ENCODE measurements at places on chromosomes 4 and X.

DNA sequence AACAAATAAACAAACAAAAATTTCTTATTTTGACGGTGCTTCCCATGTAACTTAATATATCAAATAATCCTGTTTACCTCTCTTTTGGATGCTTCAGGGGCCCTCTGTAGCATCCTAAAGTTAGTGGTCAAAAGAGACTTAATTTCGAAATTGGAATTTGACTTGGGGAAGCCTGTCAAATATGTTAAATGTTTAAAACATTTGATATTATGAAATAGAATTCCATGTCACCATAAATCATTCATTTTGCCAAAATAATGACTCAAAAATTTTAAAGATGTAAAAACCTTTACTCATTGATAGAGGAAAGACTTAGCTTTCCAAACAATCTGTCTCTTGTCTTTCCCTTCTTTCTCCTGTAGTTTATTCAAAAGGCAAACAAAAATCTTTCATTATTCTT, 20.6 kb upstream of the TEX13A start:
- DNase-seq: no peak

- no peak for DNase-seq
These were observed 48.2 kb downstream of the STK26 start for GRCh38 chrX:132071254-132071653.

GRCh38 chr4:185283723-185284122, 74.3 kb downstream of the SNX25 start:
- no peak for DNase-seq

DNA sequence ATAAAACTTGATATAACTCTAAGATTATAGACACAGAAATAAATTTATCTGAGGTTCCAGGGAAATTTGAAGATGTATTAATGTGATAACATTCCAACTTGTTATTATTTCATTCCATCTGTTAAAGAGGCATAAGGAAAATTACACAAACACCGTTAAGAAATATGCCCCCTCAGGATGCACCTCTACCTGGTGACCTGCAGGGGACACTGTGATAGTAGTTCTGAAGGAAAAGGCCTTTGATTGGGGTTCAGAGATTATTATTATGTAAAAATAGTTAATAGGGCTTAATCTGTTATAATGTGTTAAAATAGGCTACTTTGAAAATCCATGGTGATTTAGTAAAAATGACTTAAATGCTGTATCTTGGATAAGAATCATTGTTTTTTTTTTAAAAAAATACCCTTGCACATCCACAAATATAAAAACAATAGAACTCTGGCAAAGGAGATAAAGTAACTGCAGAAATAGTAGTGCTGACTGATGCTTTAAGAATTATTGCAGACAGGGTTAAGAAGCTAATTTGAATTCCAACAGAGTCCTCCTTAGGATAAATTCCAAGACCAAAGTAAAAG, 6.1 kb upstream of the ABRAXAS1 start:
- DNase-seq: no peak

DNA sequence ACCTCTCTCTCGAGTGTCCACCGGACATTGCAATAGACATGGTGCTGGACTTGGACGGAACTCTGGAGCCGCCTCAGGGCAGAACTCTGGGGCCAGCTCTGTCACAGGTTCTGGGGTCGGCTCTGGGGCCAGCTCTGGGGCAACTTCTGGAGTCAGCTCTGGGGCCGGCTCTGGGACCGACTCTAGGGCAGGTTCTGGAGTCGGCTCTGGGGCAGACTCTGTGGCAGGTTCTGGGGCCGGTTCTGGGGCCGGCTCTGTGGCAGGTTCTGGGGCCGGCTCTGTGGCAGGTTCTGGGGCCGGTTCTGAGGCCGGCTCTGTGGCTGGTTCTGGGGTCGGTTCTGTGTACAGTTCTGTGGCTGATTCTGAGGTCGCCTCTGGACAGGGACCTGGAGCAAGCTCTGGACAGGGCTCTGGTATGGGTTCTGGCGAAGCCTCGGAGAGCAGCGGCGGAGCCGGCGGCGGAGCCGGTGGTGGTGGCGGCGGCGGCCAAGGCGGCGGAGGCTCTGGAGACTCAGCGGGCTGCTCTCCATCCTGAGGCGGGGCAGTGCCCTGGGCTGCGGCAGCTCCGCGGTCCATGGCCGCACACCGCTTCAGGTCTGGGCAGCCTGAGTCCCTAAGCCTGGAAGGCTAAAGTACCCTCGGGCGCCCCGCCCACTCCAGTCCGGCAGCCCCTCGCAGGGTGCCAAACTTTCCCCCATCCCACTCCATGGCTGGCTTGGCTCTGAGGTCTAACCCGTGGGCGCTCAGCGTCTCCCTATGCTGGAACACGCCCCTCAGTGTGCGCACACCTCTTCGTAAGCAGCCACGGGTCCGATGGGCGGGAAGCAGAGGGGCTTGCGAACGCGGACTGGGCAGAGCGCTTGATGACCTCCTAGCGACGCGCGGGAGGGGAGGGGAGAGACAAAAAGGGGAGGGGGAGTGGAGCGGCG, at the start of gene DGKK:
DGKK (minus strand) TSS at position 723 of the 929 bp plus-strand sequence; CDS start at position 576, 147 bp downstream.
- DNase-seq: no peak

DNA sequence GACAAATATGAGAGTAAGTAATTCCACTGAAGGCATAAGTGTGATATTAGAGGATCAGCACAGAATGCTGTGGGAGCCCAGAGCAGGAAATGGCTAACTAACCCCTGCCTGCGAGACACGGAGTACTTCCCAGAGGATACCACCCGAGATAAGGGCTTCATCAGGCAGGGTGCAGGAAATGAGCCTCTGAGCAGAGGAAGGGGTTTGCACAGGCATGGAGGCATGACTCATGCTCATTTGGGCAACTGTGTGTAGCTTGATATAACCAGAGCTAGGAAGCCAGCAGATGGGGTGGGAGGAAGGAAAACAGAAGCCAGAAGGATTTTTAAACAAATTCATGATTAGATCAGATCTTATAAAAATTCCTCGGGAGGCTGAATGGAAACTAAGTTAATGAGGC, 70.0 kb upstream of the TSPAN5 start:
- DNase-seq: no peak

- no peak for DNase-seq
These were observed at the start of gene FGA for GRCh38 chr4:154590329-154591006. FGA (minus strand) TSS chr4:154590742; CDS start chr4:154590687, 55 bp downstream.

GRCh38 chrX:40394302-40394701, 186.5 kb upstream of the ATP6AP2 start:
- DNase-seq: no peak

DNA sequence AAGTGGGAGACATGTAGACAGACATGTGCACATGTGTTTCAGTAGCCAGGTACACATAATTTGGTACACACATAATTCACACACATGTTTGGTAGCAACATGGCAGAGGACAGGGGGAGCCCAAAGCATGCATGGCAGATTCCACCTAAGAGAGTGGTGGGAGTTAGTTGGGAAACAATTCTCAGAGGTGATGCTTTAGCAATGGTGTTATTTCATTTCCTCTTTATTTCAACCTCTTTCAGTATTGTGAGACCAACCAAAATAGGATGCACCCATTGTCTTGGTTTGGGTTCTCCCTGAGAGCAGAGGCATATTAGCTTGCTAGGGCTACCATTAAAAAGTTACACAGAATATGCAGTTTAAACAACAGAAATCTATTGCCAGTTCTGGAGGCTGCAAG, 92.2 kb upstream of the ANXA3 start:
- no peak for DNase-seq

DNA sequence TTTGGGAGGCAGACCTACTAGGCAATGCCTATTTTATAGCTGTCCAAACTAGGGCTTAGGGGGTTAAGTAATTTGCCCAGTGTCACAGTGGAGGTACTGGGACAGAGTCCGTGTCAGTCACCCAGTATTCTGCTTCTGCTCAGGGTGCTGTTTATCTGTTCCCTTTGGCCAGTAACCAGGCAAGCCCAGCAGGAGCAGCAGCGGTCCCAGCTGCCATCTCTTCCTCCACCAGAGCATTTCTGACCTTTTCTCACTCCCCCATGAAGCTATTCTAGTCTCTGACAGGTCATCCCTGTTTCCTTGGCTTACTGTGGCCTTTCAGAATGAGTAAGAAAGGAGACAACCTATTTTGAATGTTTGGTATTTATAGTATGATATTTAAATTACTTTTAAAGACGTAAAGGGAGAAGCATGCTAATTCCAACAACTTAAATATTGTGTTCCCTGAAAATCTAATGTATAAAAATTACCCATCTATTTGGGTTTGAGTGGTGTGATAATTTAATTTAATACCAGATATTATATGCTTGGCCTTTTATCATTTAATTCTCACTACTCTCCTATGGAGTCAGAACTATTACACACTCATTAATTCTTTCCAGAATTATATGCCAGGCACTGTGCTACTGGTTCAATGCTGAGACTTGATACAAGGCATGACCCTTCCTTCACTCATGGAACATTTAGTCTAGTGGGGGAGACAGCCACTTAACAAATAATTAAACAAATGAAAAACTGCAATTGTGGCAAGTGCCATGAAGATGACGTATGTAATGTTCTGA, 60.6 kb downstream of the RPS6KA3 start:
- DNase-seq: no peak

- no peak for DNase-seq
These were observed 136.6 kb downstream of the PALLD start for GRCh38 chr4:168633496-168633895.

DNA sequence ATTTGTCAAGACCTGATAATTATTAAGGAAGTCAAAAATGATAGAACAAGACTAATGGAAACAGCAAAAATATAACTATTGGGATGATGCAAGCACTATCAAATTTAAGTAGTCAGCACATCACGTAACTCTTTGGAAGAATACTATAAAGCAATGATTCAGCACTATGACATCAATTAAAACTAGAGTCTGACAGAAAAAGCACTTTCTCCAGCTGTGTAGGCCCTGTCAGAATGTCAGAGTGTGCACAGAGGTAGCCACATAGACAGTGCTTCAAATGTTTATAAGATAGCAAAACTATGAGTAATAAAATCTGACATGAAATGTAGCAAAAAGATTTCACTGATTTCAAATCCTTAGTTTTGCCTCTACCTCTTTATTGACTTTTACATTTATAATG, 1226.6 kb upstream of the ADGRL3 start:
- DNase-seq: no peak

DNA sequence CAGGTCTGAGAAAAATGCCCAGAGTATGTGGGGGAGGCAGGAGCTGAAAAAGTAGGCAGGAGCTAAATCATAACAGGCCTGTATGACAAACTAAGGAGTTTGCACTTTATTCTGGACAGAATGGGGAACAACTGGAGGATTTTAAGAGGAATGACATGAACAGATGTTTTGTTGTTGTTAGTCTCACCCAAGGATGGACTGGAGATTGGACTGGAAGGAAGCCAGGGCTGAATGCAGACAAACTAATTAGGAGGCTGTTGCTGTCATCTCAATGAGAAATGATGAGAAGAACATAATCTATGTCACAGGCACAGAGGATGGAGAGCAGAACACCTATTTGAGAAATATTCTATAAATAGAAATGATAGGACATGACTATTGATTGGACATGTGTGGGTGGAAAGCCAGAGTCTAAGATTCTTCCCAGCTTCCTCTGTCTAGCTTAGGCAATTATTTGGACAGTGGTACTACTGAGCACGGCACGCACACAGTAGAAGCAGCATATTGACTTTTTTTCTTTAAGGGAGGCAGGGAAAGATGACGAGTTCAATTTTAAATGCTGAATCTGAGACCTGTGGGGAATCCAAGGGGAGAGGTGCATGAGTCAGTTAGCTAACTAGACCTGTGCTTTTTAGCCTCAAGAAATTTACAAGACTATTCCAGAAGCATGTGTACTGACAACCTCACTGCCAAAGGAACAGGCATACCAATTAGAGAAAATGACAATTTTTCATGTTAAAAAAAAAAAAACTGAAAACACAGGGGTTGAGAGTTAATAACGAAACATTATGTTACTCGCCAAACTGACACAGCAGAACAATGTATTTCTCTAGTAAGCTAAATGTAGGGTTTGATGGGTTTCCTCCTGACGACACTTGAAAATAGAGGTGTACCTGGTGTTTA, 963 bp upstream of the USO1 start:
- DNase-seq: no peak

- no peak for DNase-seq
These were observed 2.2 kb downstream of the UGT2B7 start for GRCh38 chr4:69098470-69098869.

DNA sequence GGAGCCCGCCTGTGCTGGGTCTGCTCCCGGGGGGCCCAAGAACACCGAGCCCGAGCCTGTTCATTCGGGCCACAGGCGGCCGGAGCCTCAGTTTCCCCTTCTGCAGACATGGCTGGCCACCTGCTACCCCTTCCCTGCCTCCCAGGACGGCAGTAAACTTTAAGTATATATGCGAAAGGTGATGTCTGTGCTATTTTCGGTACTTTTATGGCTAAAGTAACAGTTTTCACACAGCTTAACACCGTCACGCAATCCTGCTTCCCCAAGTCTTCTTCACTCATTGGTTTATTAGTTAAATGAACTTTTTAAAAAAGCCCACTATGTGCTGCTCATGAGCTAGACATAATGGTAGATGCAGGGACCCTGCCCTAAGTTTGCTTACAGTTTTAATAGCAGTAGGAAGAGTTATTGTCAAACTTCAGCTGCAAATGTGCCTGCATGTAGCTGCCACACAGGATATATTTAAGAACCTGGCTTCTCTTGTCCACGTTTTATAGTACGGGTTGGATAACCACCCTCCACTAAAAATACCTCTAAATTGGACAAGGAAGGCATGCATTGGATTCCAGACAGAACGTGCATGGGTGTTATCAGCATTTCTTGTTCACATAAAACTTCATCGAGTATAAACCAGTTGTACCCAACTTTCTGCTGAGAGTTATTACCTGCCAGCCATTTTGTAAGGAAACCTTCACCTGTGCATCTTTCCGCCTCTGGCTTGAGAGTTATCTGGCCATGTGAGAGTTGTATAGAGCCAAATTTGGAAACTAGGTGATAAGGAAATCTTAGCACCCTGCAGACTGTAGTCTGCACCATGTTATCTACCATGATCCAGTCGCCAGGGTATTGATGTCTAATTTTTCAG, 741 bp downstream of the ANAPC4 start:
- no peak for DNase-seq

GRCh38 chr4:52172166-52172565, 121.1 kb downstream of the SPATA18 start:
- DNase-seq: no peak

DNA sequence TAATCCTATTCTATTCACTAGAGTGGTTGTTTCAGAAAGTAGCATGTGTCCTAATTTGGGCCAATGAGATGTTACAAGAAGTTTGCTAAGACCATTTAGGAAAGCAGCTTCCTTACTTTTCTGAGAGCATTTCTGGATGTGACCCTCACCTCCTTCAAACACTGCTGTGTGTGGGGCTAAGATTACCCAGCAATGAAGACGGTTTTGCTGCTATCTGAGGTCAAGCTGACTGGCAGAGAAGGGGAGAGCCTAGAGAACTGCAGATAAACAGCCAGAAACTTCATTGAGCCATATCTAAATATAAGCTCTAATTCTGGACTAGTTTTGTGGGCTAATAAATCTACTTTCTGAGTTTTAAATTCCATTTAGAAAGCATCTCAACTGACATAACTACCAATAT, 36.4 kb downstream of the ZAR1 start:
- no peak for DNase-seq

- DNase-seq: no peak
These were observed 85.2 kb upstream of the STS start for GRCh38 chrX:7062276-7062675.

DNA sequence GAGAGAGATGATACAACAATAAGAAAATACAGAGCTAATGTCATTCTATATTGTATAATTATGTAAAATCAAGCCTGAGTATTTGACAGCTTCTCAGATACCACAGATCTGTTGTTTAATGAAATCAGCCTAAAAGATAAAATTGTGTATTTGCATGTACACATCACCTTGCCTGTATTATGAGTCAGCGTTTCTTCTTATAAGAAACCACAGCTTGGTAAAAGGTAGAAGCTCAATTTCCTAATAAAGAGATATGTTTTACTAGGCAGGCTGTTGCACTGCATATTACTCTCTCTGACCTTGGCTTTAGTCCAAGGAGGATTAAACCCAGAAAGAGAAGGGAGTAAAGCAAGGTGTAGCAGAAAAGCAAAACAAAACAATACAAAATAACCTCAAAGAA, 121.3 kb downstream of the PPARGC1A start:
- no peak for DNase-seq
